ENCODE measurements at places on chromosomes 3 and 15. TPM values are rescaled to one million over a fixed set of nuclear protein-coding genes. Genes with fewer than 3 reads are reported as not detected.

MELTF gene
- 16.0 TPM for polyA plus RNA-seq

SCG3 gene
- not detected for polyA plus RNA-seq

RTP1 gene
- polyA plus RNA-seq: not detected

WDR49 gene
- polyA plus RNA-seq: not detected

MOBP gene
- polyA plus RNA-seq: not detected

HRH1 gene
- polyA plus RNA-seq: not detected

TRAT1 gene
- polyA plus RNA-seq: not detected

DUOXA2 gene
- polyA plus RNA-seq: not detected

CKMT1B gene
- 6.5 TPM for polyA plus RNA-seq

DZIP1L gene
- polyA plus RNA-seq: 19.4 TPM

IGSF10 gene
- 0.17 TPM for polyA plus RNA-seq

THBS1 gene
- polyA plus RNA-seq: 22.4 TPM

CNTN4 gene
- 3.9 TPM for polyA plus RNA-seq

PEAK1 gene
- polyA plus RNA-seq: 23.6 TPM

SYNPR gene
- 1.8 TPM for polyA plus RNA-seq

UBP1 gene
- polyA plus RNA-seq: 37.1 TPM

GREM1 gene
- 0.49 TPM for polyA plus RNA-seq

DNA sequence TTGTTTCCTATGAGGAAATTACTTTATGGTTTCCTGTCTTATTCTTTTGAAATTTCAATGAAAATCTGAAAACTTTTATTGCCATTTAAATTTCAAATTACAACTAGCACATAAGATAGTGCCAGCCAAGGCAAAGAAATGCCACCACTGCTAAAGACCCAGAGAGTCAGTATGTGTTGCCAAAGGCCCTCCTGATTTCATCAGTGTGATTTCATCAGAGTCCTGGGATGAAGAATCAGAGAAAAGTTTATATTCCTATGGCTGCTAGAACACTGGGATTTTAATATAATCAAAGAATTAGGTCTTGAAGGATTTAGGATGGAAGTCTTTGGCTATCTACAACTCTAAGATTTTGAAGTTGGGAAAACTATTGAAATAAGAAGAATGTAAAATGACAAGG, 434.2 kb upstream of the CCDC54 start:
- H3K36me3 ChIP-seq: no peaks in the 10 kb centered on the region
- H3K27me3 ChIP-seq: no peaks in the 10 kb centered on the region
- no peak overlapping the region for H3K27ac ChIP-seq
- no peak for DNase-seq
- H3K4me1 ChIP-seq: no peaks in the 10 kb centered on the region

DNA sequence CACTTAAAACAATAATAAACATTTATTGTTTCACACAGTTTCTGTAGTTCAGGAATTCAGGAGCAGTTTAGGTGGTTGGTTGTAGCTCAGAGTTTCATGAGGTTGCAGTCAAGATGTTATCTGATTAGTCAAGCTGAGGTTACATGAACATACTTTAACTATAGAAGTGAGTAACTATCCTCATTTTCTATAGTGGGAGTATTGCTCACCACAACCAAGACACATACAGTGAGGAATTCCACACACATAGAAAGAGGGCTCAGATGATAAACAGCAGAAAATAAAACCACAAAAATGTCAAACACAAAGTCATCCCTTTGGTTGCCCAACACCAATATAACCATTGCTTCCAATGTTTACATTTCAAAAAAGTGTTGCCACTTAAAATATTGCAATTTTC, 13.6 kb downstream of the SCN11A start:
- no peaks in the 10 kb centered on the region for H3K4me1 ChIP-seq
- peak; percentile 72 for DNase-seq
- H3K36me3 ChIP-seq: no peaks in the 10 kb centered on the region
- H3K27ac ChIP-seq: no peak overlapping the region
- H3K27me3 ChIP-seq: no peaks in the 10 kb centered on the region

- no peaks in the 10 kb centered on the region for H3K36me3 ChIP-seq
- no peak overlapping the region for H3K4me3 ChIP-seq
- peaks cover 14% of the 10 kb centered on the region for H3K4me1 ChIP-seq
- DNase-seq: no peak
- no peaks in the 10 kb centered on the region for H3K27me3 ChIP-seq
- no peak overlapping the region for H3K27ac ChIP-seq
These were observed 17.7 kb upstream of the PRR23E start for GRCh38 chr3:127175272-127175671.

- H3K4me1 ChIP-seq: no peaks in the 10 kb centered on the region
- H3K27me3 ChIP-seq: no peaks in the 10 kb centered on the region
- no peak overlapping the region for H3K27ac ChIP-seq
- peaks cover 1% of the 10 kb centered on the region for H3K36me3 ChIP-seq
- no peak overlapping the region for H3K4me3 ChIP-seq
- no peak for DNase-seq
These were observed 33.7 kb downstream of the ZBTB11 start for GRCh38 chr3:101643009-101643844.

GRCh38 chr3:172142051-172142863, 102.9 kb downstream of the FNDC3B start:
- no peaks in the 10 kb centered on the region for H3K36me3 ChIP-seq
- no peak overlapping the region for H3K4me3 ChIP-seq
- DNase-seq: no peak
- peaks cover 61% of the 10 kb centered on the region for H3K4me1 ChIP-seq

DNA sequence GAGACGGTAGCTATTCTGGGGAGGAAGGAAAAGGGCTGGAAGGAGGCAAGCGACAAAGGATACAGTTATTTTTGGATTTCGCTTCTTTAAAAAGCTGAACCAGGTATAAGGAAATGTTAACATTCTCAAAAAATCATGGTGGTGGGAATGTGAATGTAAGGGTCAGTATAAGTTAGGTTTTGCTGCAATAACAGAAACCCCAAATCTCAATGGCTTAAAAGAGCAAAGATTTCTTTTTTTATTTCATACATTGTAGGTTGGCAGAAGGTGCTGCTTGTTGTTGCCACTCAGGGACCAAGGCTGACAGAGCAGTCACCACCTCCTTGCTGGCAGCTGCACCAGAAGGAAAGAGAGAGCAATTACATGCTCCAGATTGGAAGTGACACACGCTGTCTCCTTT, 176.3 kb upstream of the LPP start:
- H3K27ac ChIP-seq: no peak overlapping the region
- no peak overlapping the region for H3K4me3 ChIP-seq
- DNase-seq: no peak
- H3K4me1 ChIP-seq: no peaks in the 10 kb centered on the region

- no peaks in the 10 kb centered on the region for H3K27me3 ChIP-seq
- no peak overlapping the region for H3K4me3 ChIP-seq
- no peak for DNase-seq
- no peaks in the 10 kb centered on the region for H3K36me3 ChIP-seq
- H3K27ac ChIP-seq: no peak overlapping the region
- peaks cover 5% of the 10 kb centered on the region for H3K4me1 ChIP-seq
These were observed 59.3 kb downstream of the RYR3 start for GRCh38 chr15:33369941-33370622.

GRCh38 chr15:35921046-35921445, 375.1 kb upstream of the DPH6 start:
- no peaks in the 10 kb centered on the region for H3K4me1 ChIP-seq
- H3K27ac ChIP-seq: no peak overlapping the region
- H3K36me3 ChIP-seq: no peaks in the 10 kb centered on the region
- no peak overlapping the region for H3K4me3 ChIP-seq
- DNase-seq: peak; percentile 7
- H3K27me3 ChIP-seq: no peaks in the 10 kb centered on the region

DNA sequence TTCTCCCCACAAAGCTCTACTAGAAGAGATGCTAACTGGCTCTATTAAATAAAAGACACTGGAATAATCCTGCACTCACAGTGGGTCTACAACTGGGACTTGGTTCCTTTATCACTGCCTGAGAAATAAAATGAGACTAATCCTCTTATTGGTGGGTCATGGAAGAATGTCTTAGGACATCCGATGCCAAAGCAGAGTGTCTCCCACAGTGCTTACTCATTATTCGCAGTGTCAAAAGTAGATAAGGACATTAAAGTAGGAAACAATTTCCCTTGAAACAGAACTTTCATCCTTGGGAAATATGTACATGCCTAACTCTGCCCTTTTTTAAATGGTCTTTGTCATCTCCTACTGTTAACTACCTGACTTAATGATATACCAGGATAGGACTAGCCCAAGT, 71.5 kb downstream of the GSK3B start:
- peak; percentile 75 for DNase-seq
- H3K4me3 ChIP-seq: no peak overlapping the region
- no peaks in the 10 kb centered on the region for H3K27me3 ChIP-seq

GRCh38 chr3:106381286-106381938, 512.6 kb upstream of the CBLB start:
- H3K4me1 ChIP-seq: peaks cover 20% of the 10 kb centered on the region
- no peaks in the 10 kb centered on the region for H3K27me3 ChIP-seq
- H3K27ac ChIP-seq: no peak overlapping the region
- H3K4me3 ChIP-seq: no peak overlapping the region
- H3K36me3 ChIP-seq: no peaks in the 10 kb centered on the region

GRCh38 chr3:55333923-55334322, 153.2 kb downstream of the WNT5A start:
- no peaks in the 10 kb centered on the region for H3K27me3 ChIP-seq
- H3K4me1 ChIP-seq: no peaks in the 10 kb centered on the region
- no peaks in the 10 kb centered on the region for H3K36me3 ChIP-seq

GRCh38 chr15:68558318-68559305, 20.2 kb upstream of the CORO2B start:
- DNase-seq: no peak
- H3K27me3 ChIP-seq: peaks cover 9% of the 10 kb centered on the region
- H3K4me3 ChIP-seq: no peak overlapping the region
- no peak overlapping the region for H3K27ac ChIP-seq
